ENCODE measurements at places on chromosomes 7 and 10.

DNA sequence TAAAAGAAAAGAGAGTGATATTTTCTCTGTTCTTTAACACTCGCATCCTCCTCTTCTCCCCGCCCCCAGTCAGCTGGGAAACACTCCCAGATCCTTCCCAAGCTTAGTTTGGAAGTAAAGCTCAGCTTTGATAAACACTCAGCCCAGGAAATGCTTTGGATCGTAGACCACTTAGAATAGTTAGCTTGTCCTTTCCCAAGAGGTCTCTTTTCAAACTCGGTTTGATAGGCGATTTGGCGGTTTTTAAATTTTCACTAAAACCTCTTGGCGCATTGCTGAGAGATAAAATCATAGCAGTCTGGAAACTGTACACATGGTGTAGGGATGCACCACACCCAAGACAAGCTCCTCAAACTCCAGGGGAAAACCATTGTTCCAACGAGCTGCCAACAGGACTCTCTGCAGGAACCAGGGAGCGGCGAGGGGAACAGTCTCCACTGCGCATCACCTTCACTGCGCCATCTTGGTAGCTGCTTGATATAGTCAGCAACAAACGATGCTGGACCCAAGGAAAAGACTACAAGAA, 22.3 kb downstream of the SMURF1 start:
- DNase-seq: no peak

GRCh38 chr7:28124413-28124812, 56.2 kb downstream of the JAZF1 start:
- no peak for DNase-seq

DNA sequence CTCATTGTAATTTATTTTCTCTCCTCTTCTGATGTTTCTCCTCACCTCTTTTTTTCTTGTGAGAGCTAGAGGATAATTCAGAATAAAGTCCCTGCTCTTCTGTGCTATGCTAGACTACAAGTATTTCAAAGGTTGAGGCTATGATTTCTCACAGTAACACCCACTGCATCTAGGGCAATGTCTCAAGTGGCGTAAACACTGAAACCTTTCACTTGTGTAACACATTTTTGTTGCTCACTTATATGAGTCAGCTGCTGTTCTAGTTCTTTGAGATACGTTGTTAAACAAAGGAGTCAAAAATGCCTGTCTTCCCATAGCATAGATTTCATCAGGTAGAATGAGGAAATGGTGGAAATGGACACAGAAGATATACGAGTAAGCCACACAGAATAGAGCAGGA, 305.1 kb upstream of the PITRM1 start:
- no peak for DNase-seq

- no peak for DNase-seq
These were observed 27.4 kb upstream of the GOT1 start for GRCh38 chr10:99457813-99458212.

DNA sequence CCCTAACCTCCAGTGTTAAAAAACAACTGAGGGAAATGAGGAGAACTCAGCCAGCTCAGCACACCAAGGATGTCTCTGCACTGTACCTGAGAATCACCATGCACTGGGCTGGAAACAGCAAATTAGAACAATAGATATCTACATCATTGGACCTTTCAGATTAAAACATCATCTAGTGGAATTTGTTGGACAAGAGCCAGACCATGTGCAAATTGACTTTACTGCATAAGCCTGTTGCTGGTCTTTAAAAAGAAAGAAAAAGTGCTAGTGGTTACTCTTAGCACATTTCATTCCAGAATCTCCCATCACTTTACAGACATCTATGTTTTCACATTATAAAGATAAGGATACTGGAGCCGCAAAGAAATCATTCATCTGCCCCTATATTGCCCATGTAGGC, 75.4 kb downstream of the FGFR2 start:
- no peak for DNase-seq

DNA sequence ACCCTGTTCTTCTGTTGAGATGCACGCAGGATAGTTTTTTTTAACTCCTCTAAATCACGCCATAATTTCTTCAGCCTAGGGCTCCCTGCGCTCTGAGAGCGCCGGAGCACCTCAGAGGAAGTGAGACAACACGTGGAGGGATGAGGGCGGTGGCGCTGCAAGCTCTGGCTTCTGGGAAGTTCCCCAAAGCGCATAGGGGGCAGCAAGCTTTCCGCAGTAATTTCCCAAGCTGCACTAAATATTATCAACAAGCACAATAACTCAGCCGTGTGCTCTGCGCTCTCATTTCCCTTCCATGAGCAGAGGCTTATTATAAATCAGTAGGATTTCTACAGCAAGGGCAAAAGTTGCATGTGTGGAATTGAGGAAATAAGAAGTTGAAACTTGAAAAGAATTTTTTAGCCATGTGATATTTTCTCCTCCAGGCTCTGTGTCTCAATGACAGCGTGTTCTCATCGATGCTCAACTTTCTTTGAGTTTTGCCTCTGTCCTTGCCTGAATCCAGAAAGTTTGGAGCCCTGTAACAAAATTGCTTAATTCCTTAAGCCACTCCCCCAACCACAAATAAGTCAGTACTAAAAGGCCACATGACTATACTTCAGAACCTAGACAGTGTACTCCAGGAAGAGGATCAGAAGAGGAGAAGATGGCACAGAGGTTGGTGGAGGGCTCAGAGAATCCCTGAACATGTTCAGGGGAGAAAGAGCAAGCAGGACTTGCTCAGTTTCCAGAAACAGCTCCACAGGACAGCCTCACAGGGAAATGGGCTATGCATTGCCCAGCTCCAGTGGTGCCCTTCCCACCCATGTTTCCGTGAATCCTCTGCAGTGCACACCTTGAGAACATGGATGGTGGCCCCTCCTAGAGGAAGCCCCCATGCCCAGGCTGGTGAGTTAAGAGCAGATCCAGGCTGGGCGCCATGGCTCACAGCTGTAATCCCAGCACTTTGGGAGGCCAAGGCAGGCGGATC, 221.5 kb upstream of the GHITM start:
- DNase-seq: no peak

Data from natural killer cell (primary cell).